ENCODE measurements at places on chromosomes 12 and 14. TPM values are rescaled to one million over a fixed set of nuclear protein-coding genes. Genes with fewer than 3 reads are reported as not detected.

Gene SYT1
- 5.2 TPM for total RNA-seq

Gene RNASE3
- not detected for total RNA-seq

Gene NTN4
- total RNA-seq, result 47.0 TPM

Gene PLEKHD1
- not detected for total RNA-seq

Gene CCDC59
- total RNA-seq, result 57.9 TPM
